ENCODE measurements at places on chromosomes 11 and 22.
A peak's percentile ranks its signal among the peaks of the same experiment; 100 is the strongest.

DNA sequence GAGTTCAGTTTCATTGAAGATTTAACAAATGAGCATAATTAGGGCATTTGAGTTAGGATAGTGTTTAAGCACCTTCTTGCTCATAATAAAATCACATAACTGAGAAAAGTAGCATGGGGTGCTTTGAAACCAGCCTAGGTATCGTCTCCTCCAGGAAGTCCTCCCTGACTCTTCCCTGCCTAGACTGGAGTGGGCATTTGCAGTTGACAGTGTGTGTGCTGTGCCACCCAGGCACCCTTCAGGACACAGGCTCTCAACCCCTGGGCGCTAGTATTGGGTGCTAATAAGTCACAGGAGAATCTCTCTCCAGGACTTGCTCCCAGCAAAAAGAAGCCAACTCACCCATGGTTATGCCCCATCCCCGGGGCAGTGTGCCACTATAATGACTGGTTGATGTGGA lies 584.1 kb downstream of the INSC start:
- DNase-seq = no peak

DNA sequence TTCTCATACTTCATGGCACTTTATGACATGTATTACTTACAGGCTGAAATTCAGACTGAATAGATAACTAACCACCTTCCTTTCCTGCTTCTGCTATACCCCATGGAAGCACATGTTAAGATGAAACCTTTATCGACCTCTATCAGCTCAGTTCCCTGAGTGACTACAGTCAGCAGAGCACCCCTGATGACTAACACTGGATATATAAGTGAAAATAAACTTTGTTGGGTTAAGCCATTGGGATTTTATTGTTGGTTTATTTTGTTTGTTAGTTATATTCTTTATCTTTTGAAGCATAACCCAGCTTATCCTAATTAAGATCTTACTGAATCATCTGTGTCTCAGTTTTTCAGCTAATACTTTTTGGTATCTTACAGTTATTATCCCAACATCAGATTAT lies 23.0 kb upstream of the MAML2 start:
- DNase-seq = no peak

GRCh38 chr22:19822301-19823117 lies 32.2 kb downstream of the GNB1L start:
- peak; percentile 15 for DNase-seq

DNA sequence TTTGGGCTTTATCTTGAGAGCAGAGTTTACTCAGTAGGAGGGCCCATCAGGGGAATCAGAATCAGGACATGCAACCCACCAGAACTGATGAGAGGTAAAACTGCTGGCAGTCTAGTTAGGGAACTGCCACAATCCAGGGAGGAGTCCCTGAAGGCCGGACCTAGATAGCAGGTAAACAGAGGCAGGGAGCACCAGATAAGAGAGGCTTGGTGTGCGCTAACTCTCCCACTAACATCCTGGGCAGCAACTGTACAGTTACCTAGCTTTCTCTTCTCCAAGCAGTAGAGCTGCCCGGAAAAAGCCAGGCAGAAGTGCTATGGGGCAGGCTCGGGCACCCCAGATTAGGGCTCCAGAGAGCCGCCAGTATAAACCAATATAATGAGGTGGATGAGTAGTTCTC lies 865 bp upstream of the AMOTL1 start:
- no peak for DNase-seq

- DNase-seq = no peak
These were observed 619.7 kb downstream of the BRD1 start for GRCh38 chr22:49208004-49208402.

GRCh38 chr11:65133724-65134123 lies 595 bp downstream of the SYVN1 start:
- DNase-seq = peak; percentile 64

DNA sequence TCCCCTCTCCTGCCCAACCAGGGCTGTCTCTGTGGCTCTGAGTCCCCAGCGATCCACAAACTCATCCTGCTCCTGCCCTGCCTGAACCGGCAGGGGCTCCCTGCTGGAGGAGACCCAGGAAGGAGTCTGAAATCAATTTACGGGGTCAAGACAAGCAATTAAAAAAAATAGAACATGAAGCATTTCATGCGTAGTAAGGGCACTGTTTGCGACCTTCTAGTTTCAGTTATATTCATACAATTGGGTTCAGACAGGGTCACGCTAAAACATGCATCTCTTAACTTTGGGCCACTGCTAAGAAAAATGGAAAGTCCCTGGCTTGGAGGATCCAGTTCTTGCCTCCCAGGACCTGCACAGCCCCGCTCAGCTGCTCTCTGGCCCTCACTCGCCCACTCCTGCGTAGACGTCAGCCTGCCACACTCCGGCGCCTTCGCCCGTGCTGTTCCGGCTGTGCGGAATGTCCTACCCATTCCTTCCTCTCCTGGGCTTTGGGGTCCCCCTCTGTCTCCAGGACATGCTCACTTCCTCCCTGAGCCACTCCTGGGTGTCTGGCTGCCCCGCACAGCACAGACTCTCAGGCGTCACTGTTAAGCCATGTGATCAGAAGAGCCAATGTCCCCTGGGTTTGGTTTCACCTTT lies 12.8 kb downstream of the NFAM1 start:
- DNase-seq = no peak

GRCh38 chr11:83310718-83311117 lies 24.6 kb upstream of the CCDC90B start:
- DNase-seq = no peak

Data from left ventricle myocardium superior (tissue), 1 donor.